ENCODE measurements at places on chromosomes 5 and 9.

- no peak for DNase-seq
These were observed 335.3 kb upstream of the PANK3 start for GRCh38 chr5:168914491-168914890.

DNA sequence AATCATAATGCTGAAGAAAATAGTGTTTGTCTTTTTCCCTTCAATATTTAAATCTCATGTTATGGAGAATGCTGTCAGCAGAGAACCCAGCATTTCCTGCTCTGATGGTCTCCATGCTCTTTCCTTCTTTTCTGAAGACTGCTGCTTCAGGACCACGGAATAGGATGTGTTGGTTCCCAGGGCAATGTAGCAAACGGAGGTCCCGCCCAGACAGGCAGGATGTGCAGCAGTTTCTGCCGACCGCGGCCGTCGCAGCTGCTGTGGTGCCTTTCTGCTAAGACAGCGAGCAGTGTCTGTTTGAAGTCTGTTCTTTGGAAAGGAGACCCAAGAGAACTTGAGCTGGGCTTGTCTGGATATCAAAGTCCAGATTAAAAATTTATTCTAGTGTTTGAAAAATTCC, 654.3 kb downstream of the CCDC171 start:
- DNase-seq: no peak

DNA sequence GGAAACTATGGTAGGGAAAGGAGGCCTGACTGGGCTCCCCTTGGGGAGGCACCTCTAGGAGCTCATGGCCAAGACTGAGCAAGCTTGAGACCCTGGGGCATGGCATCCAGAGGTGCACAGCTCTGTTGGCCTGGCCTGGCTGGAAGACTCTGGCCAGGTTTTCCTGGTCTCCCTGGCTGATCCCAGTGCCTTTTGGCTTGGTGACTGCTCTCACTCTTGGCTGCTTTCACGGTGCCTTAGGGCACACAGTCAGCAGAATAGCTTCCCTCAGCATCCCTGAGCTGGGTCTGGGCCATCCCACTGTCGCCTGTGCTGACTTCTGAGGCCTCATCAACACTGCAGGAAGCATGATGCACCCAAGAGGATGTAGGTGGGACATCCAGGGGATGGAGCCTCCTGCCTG, 13.4 kb upstream of the DELE1 start:
- DNase-seq: no peak

GRCh38 chr5:80809451-80809850, 150.7 kb upstream of the RASGRF2 start:
- DNase-seq: no peak

DNA sequence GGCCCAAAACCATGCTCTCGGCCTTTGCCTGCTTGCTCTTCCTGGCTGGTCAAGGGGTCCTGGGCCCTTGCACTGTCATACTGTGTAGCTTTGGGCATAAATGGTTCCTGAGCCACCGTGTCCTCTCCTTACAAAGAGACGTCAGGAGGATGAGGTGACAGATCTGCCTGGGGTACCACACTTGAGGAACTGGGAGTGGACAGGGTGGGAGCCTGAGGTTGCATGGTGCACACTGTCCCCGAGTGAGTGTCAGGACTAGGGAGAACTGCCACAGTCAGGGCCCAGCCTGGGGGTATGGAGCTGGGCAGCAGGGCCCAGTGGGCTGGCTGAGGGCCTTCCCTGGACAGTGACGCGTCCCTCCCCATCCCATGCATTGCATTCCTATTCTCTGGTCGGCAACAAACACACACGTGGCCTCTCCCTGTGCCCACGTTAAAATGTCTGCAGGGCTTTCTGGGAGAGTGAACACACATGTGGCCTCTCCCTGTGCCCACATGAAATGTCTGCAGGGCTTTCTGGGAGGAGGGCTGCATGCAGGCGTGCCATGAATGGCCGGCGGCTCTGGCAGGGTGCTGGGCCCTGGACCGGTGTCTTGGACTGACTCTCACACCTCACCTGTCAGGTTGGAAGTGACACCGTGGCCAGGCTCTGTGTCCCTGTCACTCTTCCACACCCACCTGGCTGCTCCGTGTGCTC, 122.1 kb upstream of the COL5A1 start:
- no peak for DNase-seq

All from NCI-H2081 treated with DMSO at 0.1 percent for 48 hours (cell line).